ENCODE measurements at places on chromosomes 1 and 21.

GRCh38 chr1:151720554-151720953, 768 bp upstream of the RIIAD1 start:
- no peak for DNase-seq

DNA sequence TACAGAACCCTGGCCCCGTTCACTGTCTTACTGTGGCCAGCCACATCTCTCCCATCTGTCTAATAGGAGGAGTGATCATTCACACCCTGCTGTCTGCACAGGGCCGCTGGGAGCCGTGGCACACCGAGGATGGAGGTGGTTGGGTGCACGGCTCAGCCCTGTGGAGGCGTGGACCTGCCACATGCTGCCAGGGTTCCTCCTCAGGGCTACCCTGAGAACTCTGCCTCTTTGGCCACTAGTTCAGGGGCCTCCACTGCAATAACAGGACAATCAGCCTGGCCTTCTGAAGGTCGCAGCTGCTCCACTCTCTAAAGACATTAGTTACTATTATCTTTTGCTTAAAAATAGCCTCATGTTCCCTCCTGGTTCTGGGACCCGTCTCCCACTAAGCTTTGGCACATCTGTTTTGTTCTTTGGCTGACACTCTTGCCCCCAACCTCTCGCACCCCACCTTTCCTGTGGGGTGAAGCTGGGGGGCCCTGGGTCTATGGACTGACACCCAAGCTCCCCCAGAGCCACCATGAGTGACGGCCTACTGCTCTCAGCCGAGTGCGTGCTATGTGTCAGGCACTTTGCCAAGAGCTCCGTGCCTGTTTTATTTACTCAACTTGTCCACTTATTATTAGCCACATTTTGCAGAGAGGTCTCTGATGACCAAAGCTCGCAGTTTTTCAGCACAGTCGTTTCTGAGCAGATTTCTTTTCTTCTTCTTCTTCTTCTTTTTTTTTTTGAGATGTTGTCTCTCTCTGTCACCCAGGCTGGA, 66.3 kb downstream of the ARHGEF10L start:
- no peak for DNase-seq

DNA sequence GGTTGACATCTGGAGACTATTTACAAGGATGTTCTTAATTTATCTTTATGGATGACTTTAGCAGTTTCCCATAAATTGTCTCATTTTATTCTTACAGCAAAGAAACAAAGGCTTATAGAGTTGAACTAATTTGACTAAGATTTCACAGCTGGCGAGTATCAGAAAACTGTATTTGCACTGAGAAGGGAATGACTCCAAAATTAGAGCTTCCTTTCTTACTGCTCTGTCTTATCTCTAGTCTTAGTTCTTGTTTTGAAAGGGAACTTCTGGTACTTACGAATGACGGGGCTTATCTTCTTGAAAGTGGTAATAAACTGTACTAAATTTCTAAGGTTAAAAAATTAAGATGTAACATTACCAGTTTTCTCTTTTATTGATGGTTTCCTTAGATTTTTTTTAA, 13.6 kb downstream of the CNST start:
- no peak for DNase-seq

GRCh38 chr1:243841507-243841906, 8.5 kb downstream of the AKT3 start:
- no peak for DNase-seq

DNA sequence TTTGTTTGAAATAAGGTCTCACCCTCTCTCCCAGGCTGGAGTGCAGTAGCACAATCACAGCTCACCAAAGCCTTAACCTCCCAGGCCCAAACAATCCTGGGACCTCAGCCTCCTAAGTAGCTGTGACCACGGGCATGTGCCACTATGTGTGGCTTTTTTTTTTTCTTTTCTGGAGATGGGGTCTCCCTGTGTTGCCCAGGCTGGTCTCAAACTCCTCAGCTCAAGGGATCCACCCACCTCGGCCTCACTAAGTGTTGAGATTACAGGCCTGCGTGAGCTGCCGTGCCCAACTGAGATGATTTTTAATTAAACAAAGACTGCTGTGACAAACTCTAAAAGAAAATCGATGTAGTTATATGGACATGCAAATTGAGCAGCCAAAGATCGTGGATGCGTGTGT, 768.4 kb upstream of the ADGRL2 start:
- no peak for DNase-seq

GRCh38 chr1:145991735-145992412, 4.5 kb downstream of the TXNIP start:
- DNase-seq: no peak

- DNase-seq: no peak
Observed at GRCh38 chr1:232327269-232327668, 302.7 kb downstream of the SIPA1L2 start.

- no peak for DNase-seq
Observed at GRCh38 chr1:205792481-205792881, 17.2 kb upstream of the RAB29 start.

GRCh38 chr1:66752671-66753371, 562 bp downstream of the DYNLT5 start:
- DNase-seq: no peak

GRCh38 chr1:223215026-223215425, 72.0 kb upstream of the TLR5 start:
- no peak for DNase-seq
